ENCODE measurements at places on chromosomes 3 and 15.

DNA sequence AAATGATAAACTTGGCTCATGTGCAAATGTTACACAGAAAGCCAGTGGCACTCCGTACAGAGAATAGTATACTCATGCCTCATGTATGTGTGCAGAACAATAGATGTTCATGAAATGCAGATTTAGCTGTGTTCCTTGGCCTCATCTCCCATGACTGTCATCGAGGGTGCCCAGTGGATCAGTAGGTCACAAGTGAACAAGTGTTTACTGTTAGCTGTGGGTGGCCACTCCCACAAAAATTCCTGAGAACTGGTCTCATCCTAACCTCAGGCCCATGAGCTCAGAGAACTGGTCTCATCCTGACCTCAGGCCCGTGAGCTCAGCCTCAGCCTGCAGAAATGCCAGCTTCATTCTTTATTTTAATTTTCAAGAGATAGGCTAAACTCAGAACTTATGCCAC lies 124.1 kb downstream of the GADL1 start:
- no peak for DNase-seq

GRCh38 chr3:134348524-134348923 lies 25.7 kb downstream of the AMOTL2 start:
- DNase-seq, result no peak

DNA sequence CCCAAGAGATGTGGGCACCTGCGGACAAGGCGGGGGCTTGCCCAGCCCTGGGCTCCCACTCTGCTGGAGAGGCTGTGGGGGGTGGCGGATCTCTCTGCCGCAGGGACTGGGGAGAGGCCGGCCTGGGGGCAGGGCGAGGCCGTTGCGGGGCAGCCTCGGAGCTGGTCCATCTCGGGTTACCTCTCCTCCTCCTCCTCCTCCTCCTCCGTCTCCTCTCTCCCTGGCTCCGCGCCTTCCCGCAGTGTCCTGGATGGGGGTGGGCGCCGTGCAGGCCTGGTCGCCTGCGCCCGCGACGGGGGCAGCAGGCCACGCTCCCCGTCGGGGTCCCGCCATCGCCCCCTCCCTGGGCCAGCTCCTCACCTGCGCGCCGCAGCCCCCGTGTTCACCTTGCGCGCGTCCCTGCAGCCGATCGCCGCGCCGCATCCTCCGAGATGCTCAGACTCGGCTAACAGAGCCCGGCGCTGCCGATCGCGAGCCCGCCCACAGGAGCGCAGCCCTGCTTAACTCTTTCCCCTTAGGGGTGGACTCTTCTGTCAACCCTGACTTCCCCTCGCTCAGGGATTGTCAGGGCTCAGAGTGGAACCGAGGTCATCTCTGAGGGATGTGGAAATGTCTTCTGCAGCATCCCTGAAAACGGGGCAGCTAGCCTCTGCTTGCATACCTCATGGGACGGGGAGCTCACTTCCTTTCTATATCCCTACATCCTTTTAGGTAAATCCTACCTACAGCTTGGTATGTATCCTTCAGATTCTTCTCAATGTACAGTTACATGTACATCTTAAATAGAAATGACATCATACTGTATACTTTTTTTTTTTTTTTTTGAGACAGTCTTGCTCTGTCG lies at the start of gene PRRT3:
PRRT3 (minus strand) TSS at position 447 of the 844 bp plus-strand sequence. CDS start 2,293 bp downstream, outside the sequence.
- DNase-seq, result peak; percentile 25

GRCh38 chr15:88071141-88071540 lies 185.4 kb downstream of the NTRK3 start:
- no peak for DNase-seq

GRCh38 chr15:77859491-77860060 lies 217.9 kb downstream of the TBC1D2B start:
- DNase-seq, result no peak

- DNase-seq, result no peak
These were observed 68.0 kb upstream of the CMTM7 start for GRCh38 chr3:32323604-32324003.

DNA sequence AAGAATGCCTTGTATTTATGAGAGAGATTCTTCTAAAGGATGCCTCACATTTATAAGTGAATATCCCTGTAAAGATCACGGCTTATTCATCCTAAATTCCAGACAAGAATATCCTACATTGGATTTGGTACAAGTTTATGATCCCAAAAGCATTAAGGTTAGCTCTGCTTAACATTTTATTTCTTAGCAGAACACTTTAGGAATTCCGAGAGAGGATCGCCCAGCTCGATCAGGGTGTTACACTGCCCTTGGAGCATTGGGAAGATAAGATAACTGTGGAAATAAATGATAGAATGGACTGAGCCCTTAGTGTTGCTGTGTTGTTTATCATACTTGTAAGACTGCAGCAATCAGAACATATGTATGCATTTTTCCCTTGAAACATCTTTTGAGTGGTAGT lies 223.0 kb upstream of the CDIN1 start:
- DNase-seq, result no peak

- no peak for DNase-seq
These were observed 25.9 kb downstream of the MELTF start for GRCh38 chr3:197003461-197004385.

DNA sequence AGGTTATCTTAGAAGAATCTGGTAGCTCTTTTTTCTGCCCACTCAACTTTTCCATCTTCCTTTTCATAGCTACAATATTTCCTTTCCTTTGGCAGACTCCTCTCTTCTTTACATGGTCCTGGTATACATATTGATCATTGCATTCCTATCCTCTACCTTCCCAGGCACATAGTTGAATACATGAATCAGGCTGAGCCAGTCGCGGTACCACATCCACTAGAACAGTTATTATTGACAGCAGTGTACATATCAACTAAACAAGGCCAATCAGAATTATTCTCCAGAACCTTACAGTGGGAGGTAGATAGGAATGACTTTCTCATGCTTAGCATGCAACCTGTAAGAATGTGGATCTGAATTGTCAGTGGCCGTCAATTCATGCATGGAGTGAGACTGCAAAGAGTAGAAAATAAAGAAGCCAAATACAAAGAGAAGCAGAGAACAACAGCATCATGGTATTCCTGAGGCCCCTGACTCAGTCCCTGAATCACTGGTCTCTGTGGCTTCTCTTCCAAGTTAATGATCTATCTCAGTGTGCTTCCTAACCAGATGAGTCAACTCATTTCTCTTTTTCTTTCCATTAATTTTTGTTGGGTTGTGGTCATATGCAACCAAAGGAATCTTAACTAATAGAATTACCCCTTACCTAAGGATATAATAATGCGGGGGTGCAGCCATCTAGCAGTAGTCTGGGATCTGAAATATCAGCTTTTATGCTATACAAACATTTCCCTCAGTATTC lies 60.9 kb upstream of the DCBLD2 start:
- no peak for DNase-seq

DNA sequence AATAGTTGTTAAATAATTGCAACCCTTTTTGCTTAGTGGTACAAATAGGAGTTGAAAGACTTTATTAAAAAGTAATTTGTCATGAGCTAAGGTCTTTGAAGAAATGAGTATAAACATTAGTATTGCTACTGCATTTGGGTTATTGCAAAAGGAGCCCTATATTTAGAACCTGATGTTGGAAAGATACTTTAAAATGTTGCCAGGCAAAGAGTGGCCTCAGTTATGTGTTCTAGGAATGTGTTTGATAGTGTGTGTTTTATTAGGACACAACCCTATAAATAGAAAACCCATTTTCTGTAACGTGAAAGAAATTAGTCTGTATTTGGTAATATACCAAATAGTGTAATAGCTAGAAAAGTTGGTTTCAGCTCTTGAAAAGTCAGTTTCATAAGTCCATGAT lies 10.7 kb downstream of the VPS8 start:
- no peak for DNase-seq

- DNase-seq, result no peak
These were observed 87.9 kb upstream of the LINGO1 start for GRCh38 chr15:77720655-77721054.

DNA sequence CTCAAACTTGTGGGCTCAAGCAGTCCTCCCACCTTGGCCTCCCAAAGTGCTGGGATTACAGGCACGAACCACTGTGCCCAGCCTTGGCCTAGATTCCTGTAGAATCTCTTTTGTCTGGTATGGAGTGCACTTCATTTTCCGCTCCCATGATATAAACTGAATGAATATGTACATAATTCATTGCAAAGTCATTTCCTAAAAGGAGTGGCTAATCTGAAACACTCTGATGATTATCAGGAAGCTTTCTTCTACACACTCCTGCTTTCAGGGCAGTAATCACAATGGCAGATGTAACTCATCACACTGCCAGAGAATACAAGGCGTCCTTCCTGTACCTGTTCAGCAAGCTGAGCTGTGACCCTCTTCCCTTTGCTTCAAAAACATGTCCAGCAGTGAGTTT lies 28.6 kb downstream of the RLBP1 start:
- DNase-seq, result no peak

DNA sequence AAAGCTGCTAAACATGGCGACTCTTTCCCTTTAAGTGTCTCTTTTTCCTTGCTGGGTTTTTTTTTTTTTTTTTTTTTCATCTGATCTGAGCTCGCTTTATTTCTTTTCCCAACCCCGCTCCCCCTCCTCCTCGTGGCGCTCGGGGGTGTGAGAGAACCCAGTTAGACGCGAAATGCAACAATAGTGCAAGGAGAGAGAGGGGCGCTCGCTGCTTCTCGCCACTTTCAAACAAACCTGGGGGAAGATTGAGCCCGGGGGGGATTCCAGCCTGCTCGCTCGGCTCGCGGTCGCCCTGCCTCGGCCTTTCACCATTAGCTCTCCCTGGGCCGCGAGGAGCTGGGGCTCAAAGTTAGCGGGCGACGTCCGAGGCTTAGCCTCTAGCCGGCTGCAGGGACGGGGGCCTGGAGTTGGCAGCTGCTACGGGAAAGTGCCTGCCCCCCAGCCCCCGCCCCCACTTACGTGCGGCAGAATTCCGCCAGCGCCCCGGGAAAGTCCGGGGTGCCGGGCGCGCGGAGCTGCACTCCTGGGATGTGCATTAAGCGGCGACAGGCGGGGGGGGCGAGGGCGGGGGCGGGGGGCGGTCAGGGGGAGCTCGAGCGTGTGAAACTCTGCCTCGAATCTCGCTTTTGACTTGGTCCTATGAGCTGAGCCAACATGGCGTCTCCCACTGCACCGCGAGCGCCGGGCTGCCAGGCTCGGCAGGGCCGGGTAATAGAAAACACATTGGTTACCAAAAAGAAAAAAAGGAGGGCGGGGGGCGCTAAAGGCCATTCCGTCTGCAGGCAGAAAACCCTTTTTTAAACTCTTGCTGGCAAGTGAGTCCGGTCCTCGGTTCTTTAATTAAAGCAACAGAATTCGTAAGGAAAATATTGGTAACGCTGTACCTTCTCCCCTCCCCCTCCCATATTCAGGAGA lies 10.4 kb downstream of the NR2F2 start:
- DNase-seq, result no peak

- no peak for DNase-seq
These were observed 54.6 kb upstream of the FLNB start for GRCh38 chr3:57953576-57953975.

- DNase-seq, result no peak
These were observed 88.1 kb downstream of the RTP4 start for GRCh38 chr3:187456250-187456649.

GRCh38 chr15:43552986-43553385 lies 35.6 kb downstream of the MAP1A start:
- no peak for DNase-seq

DNA sequence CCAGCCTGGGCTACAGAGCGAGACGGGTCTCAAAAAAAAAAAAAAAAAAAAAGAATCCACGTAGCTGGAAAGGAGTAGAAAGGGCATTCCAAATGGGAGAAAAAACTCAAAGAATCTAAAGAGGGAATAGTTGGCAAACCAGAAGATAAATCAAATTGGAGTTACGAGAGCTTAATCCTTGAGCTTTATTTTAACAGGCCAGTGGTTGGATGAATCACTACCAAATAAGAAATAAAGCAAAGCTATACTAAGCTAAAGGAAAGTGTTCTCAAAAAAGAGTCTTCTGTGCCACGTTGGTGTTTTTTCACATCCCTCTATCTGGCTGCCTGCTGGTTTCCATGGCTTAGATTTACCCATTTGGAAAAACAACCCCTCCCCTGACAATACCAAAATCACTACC lies 14.0 kb downstream of the VGLL4 start:
- DNase-seq, result no peak

GRCh38 chr15:39692356-39693327 lies 90.0 kb downstream of the FSIP1 start:
- DNase-seq, result no peak
